ENCODE measurements at places on chromosomes 2 and 18. TPM values are rescaled to one million over a fixed set of nuclear protein-coding genes. Genes with fewer than 3 reads are reported as not detected.

BOLL gene
- not detected for total RNA-seq

MSTN gene
- total RNA-seq = 13.7 TPM

CHRND gene
- total RNA-seq = not detected

LYPD6B gene
- 1.6 TPM for total RNA-seq

DYNAP gene
- total RNA-seq = not detected

MSH2 gene
- 62.2 TPM for total RNA-seq

DNA sequence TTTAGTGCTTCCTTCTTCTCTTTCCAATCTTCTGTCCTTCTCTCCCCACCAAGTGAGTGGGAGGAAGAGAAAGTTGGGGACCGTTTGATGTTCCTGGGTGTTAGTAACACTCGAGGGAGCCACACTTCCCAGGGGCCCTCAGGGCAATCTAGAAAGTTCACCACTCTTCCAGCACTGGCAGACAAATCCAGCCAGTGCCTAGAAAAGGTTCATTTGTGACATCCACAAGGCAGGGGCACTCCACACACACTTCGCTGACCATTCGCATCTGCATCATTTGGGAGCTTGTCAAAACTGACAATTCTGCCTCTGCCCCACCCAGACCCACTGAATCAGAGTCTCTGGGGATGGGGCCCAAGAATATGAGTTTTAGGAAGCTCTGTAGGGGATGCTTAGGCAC, 86.8 kb upstream of the ST3GAL5 start:
- no peak for DNase-seq

DNA sequence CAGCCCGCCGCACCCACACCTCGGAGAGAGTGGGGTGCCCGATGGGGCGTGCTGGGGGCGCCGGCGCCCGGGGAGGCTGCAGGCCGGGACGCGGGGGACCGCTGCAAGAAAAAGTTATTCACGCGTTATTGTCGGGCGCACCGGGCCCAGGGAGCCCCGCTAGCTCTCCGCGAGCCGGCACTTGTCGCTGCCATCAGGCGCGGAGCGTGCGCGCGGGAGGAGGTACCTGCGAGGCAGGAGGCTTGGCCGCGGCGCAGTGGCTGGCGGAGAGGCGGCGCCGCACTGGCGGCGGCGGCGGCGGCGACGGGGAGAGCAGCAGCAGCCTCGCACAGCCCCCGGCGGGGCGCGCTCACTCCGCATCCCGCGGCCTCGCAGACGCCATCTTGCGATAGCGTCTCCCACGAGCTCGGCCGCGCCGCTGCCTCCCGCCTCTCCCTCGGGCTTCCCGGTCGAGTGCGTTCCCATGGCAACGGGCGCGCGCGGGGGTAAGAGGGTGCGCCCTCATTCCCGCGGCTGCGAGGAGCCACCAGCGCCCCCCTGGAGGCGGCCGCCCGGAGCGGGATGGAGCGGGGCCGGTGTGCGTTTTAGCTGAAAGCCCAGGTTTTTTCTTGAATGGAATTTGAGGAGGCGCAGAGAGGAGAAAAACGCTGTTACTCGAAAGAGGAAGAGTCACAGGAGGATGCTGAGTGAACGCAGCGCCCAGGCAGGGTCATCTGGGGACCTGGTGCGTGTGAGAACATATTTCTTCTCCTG, at the start of gene CHN1:
CHN1 (minus strand) TSS at position 402 of the 753 bp plus-strand sequence. CDS start 469 bp downstream, outside the sequence.
- peak; percentile 70 for DNase-seq

DNA sequence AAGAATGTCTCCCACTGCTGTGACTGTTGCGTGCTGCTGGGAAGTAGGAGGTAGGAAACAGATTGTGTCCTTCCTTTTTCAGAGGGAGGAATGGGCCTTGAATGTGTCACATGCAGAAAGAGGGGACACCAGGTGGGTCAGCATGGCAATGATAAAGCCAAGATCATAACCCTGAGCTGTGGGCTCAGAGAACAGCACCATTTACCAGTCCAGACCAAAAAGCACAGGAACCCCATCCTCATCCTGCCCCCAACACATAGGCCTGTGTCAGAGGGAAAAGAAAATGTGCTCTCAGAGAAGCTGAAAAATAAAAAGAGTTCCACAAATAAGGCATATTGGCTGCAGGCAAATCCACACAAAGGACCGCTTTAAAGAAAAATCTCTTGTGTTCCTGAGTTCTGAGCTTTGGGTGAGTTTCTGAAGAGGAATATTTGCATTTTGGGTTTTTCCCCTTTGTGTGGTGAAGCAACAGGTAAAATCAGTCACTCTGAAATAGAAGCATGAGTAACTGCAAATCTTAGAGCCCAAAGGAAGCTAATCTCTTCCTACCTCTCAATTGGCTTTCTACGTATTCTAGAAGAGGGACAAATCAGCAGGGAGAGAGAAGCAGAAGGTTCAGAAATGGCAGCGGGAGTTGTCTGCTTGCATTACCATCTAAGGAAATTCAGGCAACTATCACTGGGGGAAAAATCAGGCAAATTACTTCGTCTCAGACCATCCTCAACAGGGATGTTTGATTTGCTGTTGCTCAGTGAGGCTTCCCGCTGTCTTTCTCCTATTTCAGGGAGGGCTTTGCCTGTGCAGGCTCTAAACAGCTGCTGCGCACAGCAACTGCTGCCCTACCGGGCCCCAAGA, 106.8 kb downstream of the BCL11A start:
- no peak for DNase-seq

GRCh38 chr2:228263156-228263555, 81.7 kb upstream of the SPHKAP start:
- no peak for DNase-seq

DNA sequence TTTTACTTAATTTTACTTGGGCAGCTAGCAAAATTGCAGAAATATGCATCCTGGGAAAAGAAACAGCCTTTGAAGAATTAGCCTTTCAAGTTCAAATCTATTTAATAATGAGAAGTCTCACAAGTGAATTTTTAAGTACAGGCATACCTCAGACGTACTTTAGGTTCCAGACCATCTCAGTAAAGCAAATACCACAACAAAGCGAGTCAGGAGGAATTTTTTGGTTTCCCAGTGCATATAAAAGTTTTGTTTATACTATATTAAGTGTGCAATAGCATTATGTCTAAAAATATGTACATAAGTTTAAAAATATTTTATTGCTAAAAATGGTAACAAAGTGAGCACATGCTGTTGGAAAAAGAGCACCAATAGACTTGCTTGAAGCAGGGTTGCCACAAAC, 50.8 kb upstream of the TWSG1 start:
- DNase-seq = no peak
